Psoas muscle (tissue), 8 donors: ENCODE measurements at places on chromosomes 16 and 17. TPM values are rescaled to one million over a fixed set of nuclear protein-coding genes. Genes with fewer than 3 reads are reported as not detected.

DNA sequence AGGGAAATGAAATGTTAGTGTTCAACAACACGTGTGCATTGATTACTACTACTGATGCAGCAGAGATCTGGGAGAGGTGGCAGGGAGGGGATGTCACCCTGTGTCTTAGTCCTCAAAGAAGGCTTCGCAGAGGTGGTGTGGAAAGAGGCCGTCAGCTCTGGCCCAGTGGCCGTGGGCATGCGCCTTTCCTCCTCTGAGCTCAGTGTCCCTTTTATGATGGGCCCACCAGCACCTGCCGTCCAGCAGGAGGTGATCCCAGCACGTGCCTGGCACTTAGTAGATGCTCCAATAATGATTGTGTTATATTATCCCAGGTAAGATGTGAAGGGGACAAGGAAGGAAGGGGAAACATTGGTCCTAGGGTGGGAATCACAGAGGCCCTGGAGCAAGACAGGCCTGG, 106.2 kb downstream of the CLEC16A start:
- no peak for DNase-seq
- H3K27ac ChIP-seq, result no peak overlapping the region
- peaks cover 79% of the 10 kb centered on the region for H3K36me3 ChIP-seq
- no peak overlapping the region for H3K4me3 ChIP-seq
- no peaks in the 10 kb centered on the region for H3K27me3 ChIP-seq
- H3K4me1 ChIP-seq, result no peaks in the 10 kb centered on the region

DNA sequence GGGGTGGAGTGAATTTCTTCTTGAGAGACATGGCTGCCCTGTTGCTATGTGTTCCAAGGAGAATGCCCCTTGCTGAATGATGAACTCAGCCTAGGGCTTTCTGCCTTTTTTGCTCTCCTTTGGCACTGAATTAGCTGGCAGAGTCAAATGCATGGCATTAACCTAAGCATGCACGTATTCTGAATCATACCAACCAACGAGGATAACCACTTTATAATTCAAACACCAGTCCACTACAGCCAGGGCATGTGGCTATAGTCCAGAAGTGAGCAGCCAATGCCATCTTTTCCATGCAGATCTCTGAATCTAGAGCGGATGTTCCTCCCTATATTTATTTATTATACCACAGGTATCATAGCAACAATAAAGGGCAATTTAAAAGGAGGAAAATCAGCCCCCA, 15.7 kb downstream of the TMIGD1 start:
- no peaks in the 10 kb centered on the region for H3K4me1 ChIP-seq
- H3K4me3 ChIP-seq, result no peak overlapping the region
- H3K36me3 ChIP-seq, result no peaks in the 10 kb centered on the region
- no peak for DNase-seq
- peaks cover 2% of the 10 kb centered on the region for H3K27me3 ChIP-seq
- no peak overlapping the region for H3K27ac ChIP-seq

DNA sequence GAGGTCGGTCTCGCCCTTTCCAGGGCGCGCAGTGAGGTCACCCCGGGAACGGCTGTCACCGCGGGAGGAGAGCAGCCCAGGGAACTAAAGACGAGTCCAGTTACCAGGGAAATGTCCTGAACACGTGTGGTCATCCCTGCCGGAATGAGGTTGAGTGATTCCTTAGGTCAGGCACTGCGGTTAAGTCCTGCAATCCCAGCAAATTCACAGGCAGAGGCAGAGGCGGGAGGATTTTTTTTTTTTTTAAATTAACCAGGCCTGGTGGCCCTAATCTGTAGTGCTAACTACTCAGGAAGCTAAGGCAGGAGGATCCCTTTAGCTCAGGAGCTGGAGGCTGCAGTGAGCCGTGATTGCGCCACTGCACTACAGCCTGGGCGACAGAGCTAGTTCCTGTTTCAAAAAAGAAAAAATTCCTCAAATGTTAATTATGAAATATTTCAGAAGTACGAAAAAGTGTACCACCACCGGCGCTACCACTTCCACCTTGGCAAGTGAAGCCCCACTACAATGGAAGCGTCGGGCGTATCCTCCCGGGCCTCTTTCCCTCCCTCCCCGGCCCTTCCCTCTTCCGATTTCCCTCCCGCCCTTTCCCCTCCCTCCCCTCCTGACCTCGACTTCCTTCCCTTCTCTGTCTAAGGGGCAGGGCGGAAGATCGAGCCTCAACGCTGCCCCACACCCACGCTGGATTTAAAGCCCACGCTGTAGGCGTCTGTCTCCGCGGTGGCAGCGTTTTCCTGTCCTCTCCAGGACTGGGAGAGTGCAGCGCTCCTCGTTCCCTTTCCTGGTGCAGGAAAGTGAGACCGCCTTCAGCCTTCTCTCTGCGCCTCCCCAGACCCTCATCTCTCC, 27.3 kb downstream of the SLFN11 start:
- no peaks in the 10 kb centered on the region for H3K36me3 ChIP-seq
- peak; percentile 83 for DNase-seq
- peak overlapping the region; percentile 62 for H3K4me3 ChIP-seq
- H3K4me1 ChIP-seq, result peaks cover 9% of the 10 kb centered on the region

GRCh38 chr16:24123275-24123674, 132.9 kb upstream of the CACNG3 start:
- no peak overlapping the region for H3K4me3 ChIP-seq
- H3K4me1 ChIP-seq, result no peaks in the 10 kb centered on the region
- no peak for DNase-seq
- no peaks in the 10 kb centered on the region for H3K27me3 ChIP-seq

- H3K27ac ChIP-seq, result no peak overlapping the region
- no peaks in the 10 kb centered on the region for H3K27me3 ChIP-seq
- no peak for DNase-seq
- no peak overlapping the region for H3K4me3 ChIP-seq
- H3K36me3 ChIP-seq, result no peaks in the 10 kb centered on the region
- H3K4me1 ChIP-seq, result no peaks in the 10 kb centered on the region
Measured at GRCh38 chr16:12771341-12771798, 32.3 kb downstream of the CPPED1 start.

- no peak for DNase-seq
- peak overlapping the region; percentile 23 for H3K27ac ChIP-seq
- no peaks in the 10 kb centered on the region for H3K4me1 ChIP-seq
- H3K4me3 ChIP-seq, result peak overlapping the region; percentile 46
Measured at GRCh38 chr16:50265716-50266336, 525 bp upstream of the ADCY7 start.

GRCh38 chr17:74733365-74734122, 3.5 kb upstream of the RAB37 start:
- H3K27ac ChIP-seq, result no peak overlapping the region
- peaks cover 27% of the 10 kb centered on the region for H3K27me3 ChIP-seq
- H3K4me3 ChIP-seq, result no peak overlapping the region

GRCh38 chr16:4460936-4461249, 13.5 kb downstream of the NMRAL1 start:
- H3K4me3 ChIP-seq, result no peak overlapping the region
- H3K27me3 ChIP-seq, result no peaks in the 10 kb centered on the region
- DNase-seq, result no peak
- no peaks in the 10 kb centered on the region for H3K4me1 ChIP-seq

DNA sequence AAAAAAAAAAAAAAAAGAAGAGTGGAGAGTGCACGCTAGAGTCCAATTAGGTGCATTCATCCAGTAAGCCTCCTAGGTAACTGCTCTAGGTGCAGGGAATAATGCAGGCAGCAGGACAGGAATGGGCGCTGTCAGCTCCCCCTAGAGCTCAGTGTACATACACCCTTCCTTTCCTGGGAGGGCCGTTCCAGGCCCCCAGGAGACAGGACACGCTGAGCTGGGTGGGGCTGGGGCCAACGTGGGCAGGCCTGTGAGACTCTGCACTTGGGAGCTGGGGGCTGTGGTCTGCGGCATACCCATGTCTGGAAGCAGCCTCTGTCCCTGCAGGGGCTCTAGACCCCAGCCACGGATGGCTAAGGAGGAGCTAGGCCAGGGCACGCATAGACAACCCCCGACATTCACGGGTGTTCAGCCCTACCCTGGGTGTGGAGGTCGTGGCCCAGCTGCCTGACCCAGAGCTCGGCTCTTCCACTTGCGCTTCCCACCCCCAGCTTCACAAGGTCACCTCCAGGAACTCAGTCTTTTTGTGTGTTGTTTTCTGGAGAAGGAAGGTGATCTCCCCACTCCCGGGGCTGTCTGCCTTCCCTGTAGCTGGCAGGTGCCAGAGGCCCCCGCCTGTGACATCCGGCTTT, 1.0 kb upstream of the ANTKMT start:
- peak overlapping the region; percentile 86 for H3K27ac ChIP-seq
- peak overlapping the region; percentile 91 for H3K4me3 ChIP-seq
- H3K4me1 ChIP-seq, result peaks cover 29% of the 10 kb centered on the region

DNA sequence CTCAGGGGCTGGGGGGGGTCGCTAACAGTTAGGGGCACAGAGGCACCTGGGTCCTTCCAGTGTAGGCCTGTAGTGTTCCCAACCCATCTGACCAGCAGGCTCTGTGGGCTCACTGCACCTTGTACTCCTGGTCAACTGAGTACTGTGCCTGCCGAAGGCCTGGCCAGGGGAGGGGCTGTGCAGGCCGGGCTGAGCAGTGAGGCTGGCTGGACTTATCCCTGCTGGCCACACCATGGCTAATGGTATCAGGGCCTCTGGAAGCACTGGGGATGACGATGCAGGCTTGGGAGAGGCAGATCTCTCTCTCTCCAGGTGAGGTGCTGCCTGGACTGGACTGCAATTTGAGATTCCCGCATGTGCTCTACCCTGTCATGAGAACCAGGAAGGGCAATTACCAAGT, 58.9 kb upstream of the SDK2 start:
- H3K4me1 ChIP-seq, result no peaks in the 10 kb centered on the region
- no peak for DNase-seq
- H3K27ac ChIP-seq, result no peak overlapping the region
- peaks cover 4% of the 10 kb centered on the region for H3K27me3 ChIP-seq

DNA sequence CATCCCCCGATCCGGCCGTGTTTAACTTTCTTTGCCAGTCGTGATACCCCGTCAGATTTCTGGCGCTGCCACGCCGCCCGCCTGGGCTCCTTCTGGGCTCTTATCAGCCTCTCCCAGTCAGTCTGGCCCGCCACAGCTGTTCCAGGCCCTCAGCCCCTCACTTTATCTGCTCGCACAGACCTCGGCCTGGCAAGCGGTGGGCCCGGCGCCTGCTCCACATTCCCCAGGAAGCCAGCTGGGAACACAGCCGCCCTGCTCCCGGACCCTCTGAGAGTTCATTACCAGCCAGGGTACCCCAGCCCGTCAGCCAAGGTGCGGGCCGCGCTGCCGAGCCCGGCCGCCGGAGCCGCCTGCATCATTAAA, 157.5 kb downstream of the ZNF423 start:
- no peaks in the 10 kb centered on the region for H3K27me3 ChIP-seq
- no peak overlapping the region for H3K27ac ChIP-seq
- H3K4me1 ChIP-seq, result peaks cover 22% of the 10 kb centered on the region

GRCh38 chr16:20259541-20259940, 67.8 kb downstream of the GP2 start:
- no peaks in the 10 kb centered on the region for H3K36me3 ChIP-seq
- no peaks in the 10 kb centered on the region for H3K4me1 ChIP-seq
- H3K4me3 ChIP-seq, result no peak overlapping the region
- no peaks in the 10 kb centered on the region for H3K27me3 ChIP-seq

DNA sequence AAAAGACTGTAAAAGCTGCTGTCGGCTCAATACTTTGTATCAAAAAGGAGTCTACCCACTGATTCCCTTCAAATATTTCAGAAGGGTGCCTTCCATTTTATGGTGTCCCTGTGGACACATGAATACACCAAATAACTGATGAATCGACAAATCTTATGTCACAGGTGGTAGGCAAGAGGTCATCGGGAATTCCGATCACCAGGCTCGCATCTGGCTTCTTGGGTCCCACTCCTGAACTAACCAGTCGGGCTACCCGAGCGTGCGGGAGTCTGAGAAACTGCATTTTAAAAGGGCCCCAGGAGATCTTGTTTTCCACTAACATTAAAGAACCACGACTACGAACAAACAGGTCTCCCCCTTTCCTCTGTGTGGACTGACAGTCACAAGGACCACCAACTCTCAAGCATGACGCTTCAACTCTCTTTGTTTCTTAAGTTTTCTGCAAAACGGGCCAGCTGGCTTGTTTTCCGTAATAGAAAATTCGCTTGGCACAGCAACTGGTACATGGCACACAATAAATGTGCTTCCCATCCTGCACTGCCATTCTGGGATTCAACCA, 873 bp downstream of the PSME3IP1 start:
- peak overlapping the region; percentile 93 for H3K4me3 ChIP-seq
- no peak for DNase-seq
- H3K4me1 ChIP-seq, result peaks cover 18% of the 10 kb centered on the region
- H3K27ac ChIP-seq, result peak overlapping the region; percentile 96

DNA sequence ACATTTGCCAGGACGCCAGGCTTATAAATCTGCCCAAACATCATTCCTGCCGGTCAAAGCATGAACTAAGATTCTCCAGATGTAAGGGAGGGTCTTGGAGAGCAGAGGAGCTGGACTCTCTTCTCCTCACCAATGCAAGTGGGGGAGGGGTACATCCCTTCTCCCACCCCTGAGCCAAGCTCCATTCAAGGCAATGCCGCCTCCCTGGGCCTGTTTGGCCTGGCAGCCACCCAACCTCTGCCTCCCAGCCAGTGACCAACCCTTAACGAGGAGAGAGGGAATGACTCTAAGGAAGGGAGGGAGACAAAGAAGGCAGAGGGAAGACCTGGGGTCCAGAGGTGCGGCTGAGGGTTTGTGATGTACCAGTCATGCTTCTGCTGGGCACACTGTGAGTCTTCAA, 13.8 kb downstream of the C17orf50 start:
- no peak for DNase-seq
- no peaks in the 10 kb centered on the region for H3K36me3 ChIP-seq
- peak overlapping the region; percentile 4 for H3K27ac ChIP-seq
- no peaks in the 10 kb centered on the region for H3K27me3 ChIP-seq
- H3K4me3 ChIP-seq, result no peak overlapping the region

DNA sequence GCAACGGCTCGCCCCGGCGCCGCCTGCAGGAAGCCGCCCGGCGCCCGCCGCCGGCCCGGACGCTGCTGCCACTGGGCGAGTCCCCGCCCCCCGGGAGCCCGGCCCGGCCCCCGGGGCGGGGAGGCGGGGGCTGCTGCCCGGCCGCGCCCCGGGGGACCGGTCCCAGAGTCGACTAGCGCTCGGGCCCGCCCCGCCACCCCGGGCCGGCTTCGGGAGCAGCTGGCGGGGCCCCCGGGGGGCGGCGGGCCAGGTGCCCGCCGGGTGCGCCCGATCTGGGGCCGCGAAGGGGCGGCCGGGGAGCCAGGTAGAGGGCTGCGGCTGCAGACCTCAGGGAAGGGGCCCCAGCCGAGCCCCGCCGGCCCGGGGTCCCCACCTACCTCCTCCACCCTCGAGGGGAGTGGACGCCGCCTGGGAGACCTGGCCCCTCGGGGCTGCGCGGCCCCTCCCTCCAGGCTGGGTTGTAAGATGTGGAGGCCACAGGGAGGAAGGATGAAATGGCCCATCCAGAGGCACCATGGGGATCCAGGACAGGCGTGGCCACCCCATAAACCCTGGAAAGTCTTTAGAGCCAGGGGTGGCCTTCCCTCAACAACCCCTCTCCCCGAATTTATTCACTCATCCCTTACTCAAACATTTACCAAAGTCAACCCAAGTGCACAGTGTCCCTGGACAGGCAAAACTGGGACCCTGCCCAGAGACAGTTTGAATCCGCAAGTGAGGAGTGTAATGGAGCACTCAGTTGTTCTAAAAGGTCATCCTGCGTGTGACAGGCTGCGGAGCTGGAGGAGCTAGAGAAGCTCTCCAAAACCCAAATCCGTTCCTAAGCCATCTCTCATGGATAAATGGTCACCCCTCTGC, at the start of gene CDYL2:
CDYL2 (minus strand) TSS at position 73 of the 858 bp plus-strand sequence. CDS start 425 bp downstream, outside the sequence.
- H3K27me3 ChIP-seq, result peaks cover 3% of the 10 kb centered on the region
- no peaks in the 10 kb centered on the region for H3K36me3 ChIP-seq
- no peak within 1 kb of the TSS for H3K27ac ChIP-seq
- peak within 1 kb of the TSS; percentile 66 for H3K4me3 ChIP-seq
- DNase-seq, result no peak
- no peaks in the 10 kb centered on the region for H3K4me1 ChIP-seq

The FTSJ3 gene
- 24.4 TPM for total RNA-seq

The TPSG1 gene
- not detected for total RNA-seq

The MYOCD gene
- total RNA-seq, result 1.2 TPM

The NPIPA8 gene
- not detected for total RNA-seq

The PLD6 gene
- 0.84 TPM for total RNA-seq

The GABARAP gene
- 447 TPM for total RNA-seq

The KRTAP4-4 gene
- not detected for total RNA-seq

The TBC1D3 gene
- not detected for total RNA-seq

The TEKT1 gene
- total RNA-seq, result not detected
